Activated CD8-positive, alpha-beta T cell treated with anti-CD3 and anti-CD28 coated beads for 36 hours (primary cell): ENCODE measurements at places on chromosomes 11 and 22. TPM values are rescaled to one million over a fixed set of nuclear protein-coding genes. Genes with fewer than 3 reads are reported as not detected.

- DNase-seq: no peak
Measured at GRCh38 chr11:78223320-78223954, 34.7 kb downstream of the USP35 start.

GRCh38 chr11:40119661-40120060 is 1339.8 kb downstream of the LRRC4C start:
- DNase-seq: no peak

- no peak for DNase-seq
Measured at GRCh38 chr11:119627286-119627685, 101.7 kb downstream of the NECTIN1 start.

- no peak for DNase-seq
Measured at GRCh38 chr22:44807232-44807631, 54.9 kb downstream of the ARHGAP8 start.

DNA sequence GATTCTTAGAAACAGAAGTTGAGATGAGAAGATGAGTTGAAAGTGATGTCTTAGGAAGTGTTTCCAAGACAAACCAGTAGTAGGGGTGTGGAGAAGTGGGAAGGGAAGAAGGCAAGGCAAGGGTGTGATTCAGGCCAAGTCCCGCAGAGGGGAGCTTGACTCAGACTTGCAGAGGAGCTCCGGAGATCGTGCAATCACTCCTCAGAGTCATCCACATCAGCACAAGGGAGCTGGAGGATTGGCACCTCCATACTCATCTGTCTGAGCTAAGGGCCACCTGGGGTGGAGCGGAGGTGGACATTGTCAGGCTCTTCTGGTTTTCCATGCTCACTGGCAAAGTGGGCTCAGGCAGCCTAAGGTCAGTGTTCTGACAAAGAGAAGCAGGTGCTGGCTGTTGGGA is 44.4 kb downstream of the CHRDL2 start:
- DNase-seq: no peak

GRCh38 chr11:18397921-18398320 is 3.6 kb downstream of the LDHA start:
- DNase-seq: no peak

GRCh38 chr11:75035911-75036565 is 47.3 kb downstream of the NEU3 start:
- no peak for DNase-seq

Gene IPO7
- 186 TPM for total RNA-seq

Gene PNPLA3
- total RNA-seq: 0.58 TPM

Gene LIPT2
- total RNA-seq: 6.8 TPM

Gene BRD1
- total RNA-seq: 29.0 TPM

Gene VPREB1
- total RNA-seq: not detected
